ENCODE measurements at places on chromosomes 1 and 21.

DNA sequence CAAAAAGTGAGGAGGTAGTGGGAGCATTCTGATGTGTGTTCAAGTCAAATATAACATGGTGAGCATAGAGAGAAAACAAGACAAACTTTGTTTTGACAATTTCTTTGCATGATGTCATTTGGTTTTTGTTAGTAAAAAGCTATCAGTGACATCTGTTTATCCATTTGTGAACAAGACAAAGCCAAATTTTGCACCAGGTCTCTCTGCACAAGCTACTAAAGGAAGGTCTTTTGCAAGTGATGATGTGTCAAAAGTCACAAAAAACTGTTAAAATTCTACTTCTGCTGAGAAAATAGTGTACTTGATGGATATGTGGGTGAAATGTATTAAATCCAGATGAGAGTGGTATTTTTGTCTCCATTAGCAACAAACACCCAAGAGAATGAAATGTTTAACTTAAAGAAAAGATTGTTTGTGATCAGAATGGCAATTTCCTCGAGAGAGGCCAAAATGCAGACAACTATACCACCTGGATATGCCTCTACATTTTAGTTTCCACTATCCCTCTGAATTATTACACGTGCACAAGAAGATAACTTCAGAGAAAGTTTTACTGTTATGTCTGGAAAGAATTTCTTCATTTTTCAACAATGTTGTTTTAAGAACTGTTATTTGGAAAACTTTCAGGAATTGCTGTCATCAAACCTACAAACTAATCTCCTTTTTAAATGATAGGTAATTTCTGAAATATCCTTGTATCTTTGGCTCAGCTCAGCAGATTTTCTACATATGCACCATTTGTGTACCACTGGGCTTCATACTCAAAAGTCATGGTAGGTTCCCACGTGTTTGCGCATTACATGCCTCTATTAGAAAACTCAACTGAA lies 807.4 kb upstream of the ADGRL2 start:
- no peak for DNase-seq

- DNase-seq: no peak
Observed at GRCh38 chr1:243487649-243488227, 231.9 kb downstream of the SDCCAG8 start.

GRCh38 chr1:155297384-155297783 lies 3.9 kb downstream of the PKLR start:
- DNase-seq: no peak

DNA sequence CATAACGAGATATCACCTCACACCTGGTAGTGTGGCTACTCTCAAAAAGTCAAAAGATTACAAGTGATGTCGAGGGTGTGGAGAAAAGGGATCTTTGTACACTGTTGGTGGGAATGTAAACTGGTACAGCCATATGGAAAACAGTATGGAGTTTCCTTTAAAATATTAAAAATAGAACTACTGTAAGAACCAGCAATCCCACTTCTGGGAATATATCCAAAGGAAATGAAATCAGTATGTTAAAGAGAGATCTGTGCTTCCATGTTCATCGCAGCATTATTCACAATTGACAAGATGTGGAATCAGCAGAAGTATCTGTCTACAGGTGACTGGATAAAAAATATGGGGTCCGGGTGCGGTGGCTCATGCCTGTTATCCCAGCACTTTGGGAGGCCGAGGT lies 7.6 kb upstream of the PIK3C2B start:
- no peak for DNase-seq

DNA sequence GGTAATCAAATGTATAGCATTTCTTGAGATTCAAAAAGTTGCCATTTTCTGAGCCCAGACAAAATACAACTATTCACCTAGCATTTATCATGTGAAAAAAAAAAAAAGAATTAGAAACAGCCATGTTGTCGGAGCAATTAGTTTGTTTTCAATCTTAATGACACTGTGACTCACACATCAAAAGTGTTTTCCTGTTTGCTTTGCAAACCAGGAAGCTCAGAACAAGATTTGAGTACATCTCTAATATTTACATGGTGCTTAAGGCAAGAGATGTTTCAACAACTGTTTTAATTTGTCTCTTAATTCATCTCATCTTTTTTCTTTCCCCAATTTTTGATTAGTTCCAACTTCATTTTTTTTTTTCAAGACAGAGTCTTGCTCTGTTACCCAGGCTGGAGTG lies 62.5 kb upstream of the CAPZB start:
- DNase-seq: no peak

DNA sequence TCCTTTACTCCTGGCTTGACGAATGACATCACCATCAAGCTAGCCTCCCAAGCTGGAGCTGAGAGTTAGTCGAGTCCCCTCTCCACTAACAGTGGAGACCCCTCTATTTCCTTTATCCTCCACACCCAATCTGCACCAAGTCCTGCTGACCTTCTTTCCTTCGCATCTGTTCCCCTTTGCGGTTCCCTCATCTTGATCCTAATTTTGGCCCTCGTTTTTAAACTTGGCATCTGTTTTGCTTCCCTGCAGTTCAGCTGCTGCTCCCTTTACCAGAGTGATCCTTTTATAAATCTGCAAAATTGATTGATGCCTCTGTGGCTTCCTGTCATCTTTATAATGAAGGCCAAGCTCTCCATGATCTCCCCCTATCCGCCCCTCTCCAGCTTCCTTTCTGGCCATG lies 49.0 kb upstream of the TSPAN2 start:
- no peak for DNase-seq

DNA sequence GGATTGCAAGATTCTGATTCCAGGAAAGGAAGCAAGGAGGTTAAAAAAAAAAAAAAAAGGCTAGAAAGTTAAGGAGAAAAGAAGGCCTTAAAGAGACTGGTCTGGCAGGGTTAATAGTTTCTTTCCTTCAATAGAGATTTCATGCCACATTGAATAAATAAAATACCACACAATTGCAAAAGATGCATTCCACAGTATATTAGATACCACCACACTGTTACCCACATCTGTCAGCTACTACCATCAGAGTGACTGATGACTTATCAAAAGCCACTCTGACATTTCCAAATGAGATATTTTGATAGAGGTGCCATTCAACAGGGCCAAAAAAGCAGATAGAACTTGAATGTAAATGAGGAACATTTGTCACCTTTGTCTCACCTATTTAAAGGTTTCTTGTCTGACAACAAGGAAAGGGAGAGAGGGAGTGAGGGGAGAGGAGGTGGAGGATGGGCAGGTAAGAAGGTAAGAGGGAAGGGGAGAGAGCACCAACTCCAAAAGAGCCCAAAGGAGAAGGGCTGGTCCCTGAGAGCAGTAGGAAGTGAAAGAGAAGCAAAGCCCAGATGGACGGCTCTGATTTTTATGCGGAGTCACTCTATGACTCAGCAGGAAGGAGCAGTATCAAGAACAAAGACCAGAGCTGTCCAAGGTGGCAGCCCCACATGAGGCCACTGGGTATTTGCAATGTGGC lies 38.3 kb downstream of the LRRN2 start:
- no peak for DNase-seq

GRCh38 chr1:156804026-156804425 lies 12.6 kb downstream of the SH2D2A start:
- no peak for DNase-seq
